ENCODE measurements at places on chromosomes 16 and 17.

DNA sequence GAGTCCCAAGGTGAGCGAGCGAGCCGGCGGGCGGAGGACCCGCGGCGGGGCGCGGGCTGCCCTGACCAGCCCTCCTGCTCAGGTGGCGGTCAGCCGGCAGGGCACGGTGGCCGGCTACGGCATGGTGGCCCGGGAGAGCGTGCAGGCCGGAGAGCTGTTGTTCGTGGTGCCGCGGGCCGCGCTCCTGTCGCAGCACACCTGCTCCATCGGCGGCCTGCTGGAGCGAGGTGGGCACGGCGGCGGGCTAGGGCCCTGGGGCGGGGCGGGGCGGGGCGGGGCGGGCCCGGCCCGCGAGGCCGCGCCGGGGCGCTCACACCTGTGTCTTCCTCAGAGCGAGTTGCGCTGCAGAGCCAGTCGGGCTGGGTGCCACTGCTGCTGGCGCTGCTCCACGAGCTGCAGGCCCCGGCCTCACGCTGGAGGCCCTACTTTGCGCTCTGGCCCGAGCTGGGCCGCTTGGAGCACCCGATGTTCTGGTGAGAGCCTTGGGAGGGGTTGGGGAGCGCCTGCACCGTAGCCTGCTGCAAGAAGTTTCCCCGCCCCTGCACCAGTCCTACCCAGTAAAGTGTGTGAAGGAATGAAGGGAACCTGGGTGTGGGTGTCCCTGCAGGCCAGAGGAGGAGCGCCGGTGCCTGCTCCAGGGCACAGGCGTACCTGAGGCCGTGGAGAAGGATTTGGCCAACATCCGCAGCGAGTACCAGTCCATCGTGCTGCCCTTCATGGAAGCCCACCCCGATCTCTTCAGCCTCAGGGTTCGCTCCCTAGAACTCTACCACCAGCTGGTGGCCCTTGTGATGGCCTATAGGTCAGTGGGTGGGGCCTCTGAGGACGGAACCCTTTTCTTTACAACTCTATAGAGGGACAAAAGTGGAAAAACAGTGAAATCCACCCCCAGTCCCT, 802 bp downstream of the SETD6 start:
- peak overlapping the region; percentile 65 for H3K27ac ChIP-seq
- peaks cover 3% of the 10 kb centered on the region for H3K4me1 ChIP-seq
- DNase-seq, result peak; percentile 66
- H3K4me3 ChIP-seq, result peak overlapping the region; percentile 74
- peaks cover 14% of the 10 kb centered on the region for H3K36me3 ChIP-seq
- H3K27me3 ChIP-seq, result no peaks in the 10 kb centered on the region

- no peaks in the 10 kb centered on the region for H3K36me3 ChIP-seq
- DNase-seq, result no peak
Observed at GRCh38 chr16:87216841-87217275, 100.3 kb downstream of the C16orf95 start.

DNA sequence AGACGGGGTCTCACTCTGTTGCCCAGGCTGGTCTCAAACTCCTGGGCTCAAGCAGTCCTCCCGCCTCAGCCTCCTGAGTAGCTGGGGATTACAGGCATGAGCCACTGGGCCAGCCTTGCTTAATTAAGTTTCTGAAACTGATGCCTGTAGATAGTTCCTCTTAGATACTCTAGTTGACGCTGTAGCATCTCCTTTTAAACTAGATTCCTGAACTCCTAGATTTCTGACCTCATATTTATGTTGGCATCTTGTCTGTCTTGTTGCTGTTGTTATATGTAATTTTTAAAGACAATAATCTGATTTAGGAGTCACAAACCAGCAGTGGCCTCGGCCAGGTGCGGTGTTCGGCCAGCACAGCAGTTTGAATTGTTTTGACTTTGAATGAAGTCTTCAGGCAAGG, 37.5 kb downstream of the DHRS7B start:
- no peak for DNase-seq
- H3K4me1 ChIP-seq, result no peaks in the 10 kb centered on the region
- no peak overlapping the region for H3K4me3 ChIP-seq
- no peak overlapping the region for H3K27ac ChIP-seq

DNA sequence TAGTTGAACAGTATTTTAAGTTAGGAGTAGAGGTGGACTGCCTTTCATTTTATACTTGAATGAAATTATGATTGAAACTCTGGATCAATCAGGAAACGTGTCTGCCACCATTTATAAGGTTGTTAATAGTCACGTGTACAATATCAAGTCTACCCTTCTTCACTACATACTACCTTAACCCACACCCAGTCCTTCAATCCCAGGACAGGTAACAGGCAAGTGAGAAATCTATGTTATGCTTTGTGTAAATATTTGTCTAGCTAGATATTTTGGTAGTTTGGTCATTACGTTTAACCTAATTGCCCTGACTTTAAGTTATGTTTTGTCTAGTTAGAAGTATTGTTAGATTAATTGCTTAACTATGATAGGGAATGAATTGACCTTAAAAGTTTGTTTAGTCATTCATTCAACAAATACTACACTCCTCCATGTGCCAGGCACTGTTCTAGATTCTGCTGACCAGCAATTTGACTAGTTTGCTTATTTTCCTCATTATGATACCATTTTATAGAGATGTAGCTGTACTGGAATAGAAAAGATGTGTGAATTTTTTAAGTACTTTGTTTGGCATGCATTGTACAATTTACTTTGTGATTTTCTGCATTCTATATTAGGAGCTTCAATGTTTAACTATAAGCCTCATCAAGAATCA, 72.0 kb downstream of the NQO1 start:
- peaks cover 19% of the 10 kb centered on the region for H3K36me3 ChIP-seq
- no peak overlapping the region for H3K4me3 ChIP-seq
- no peaks in the 10 kb centered on the region for H3K27me3 ChIP-seq
- no peaks in the 10 kb centered on the region for H3K4me1 ChIP-seq
- H3K27ac ChIP-seq, result no peak overlapping the region

GRCh38 chr17:62705778-62706597, 78.5 kb downstream of the MRC2 start:
- no peaks in the 10 kb centered on the region for H3K36me3 ChIP-seq
- no peak overlapping the region for H3K27ac ChIP-seq
- H3K4me1 ChIP-seq, result peaks cover 4% of the 10 kb centered on the region
- no peak for DNase-seq
- no peaks in the 10 kb centered on the region for H3K27me3 ChIP-seq

DNA sequence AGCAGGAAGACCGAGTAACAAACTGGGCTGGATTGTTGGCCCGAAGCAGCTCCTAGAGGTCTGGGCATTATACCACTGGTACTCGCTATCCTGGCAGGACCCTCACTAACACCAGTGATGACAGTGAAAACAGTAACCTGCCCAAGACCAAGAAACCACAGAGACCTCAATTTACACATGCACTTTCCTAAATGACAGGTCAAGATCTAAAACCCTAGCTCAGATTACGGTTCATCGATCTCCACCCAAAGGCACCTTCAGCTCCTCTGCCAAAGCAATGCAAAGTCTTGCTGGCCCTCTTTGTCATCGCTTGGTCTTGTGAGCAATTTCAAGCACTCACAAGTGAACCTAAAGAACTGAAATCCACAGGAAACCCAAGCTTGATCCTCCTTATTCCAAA, 1.5 kb downstream of the PIP4K2B start:
- no peaks in the 10 kb centered on the region for H3K36me3 ChIP-seq
- H3K4me3 ChIP-seq, result peak overlapping the region; percentile 79
- no peaks in the 10 kb centered on the region for H3K27me3 ChIP-seq
- no peak overlapping the region for H3K27ac ChIP-seq

GRCh38 chr17:10772425-10773380, 31.2 kb downstream of the TMEM238L start:
- no peaks in the 10 kb centered on the region for H3K36me3 ChIP-seq
- H3K4me3 ChIP-seq, result no peak overlapping the region
- no peaks in the 10 kb centered on the region for H3K4me1 ChIP-seq
- peak overlapping the region; percentile 53 for H3K27ac ChIP-seq

DNA sequence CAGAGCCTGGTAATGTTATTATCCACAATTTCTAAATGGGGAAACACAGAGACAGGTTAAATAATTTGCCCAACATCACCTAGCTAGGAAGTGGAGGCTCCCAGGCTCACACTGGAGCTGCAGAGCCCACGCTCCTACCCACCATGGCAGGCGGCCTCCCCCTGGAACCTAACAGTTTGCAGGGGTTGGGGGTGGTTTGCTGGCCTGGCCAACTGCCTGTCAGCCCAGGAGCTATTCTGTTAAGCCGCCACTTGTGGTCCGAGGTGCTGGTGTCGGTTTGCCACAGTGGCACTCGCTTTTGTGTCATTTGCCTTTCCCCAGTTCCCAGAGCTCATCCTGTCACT, 3.6 kb downstream of the PRCD start:
- peaks cover 8% of the 10 kb centered on the region for H3K27me3 ChIP-seq
- H3K4me1 ChIP-seq, result no peaks in the 10 kb centered on the region
- no peak for DNase-seq
- no peaks in the 10 kb centered on the region for H3K36me3 ChIP-seq

GRCh38 chr16:84370723-84371552, 2.6 kb downstream of the ATP2C2 start:
- peaks cover 10% of the 10 kb centered on the region for H3K27me3 ChIP-seq
- peak overlapping the region; percentile 80 for H3K27ac ChIP-seq

DNA sequence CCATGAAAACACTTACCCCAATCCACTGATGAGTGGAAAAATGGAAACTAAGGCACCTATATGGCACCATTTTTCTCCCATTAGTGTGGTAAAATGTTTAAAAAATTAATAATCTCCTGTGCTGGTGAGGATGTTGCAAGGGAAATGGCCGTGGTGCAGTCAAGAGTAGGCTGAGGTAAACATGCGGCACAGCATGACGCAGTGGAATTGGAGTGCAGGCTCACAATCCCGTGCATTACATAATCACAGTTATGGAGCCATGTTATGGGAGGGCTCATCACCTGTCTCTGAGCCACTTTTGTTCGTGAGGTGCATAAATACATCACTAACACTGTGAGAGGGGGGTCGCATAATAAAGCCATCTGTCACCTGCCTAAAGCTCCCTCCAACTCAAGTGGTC, 164.4 kb upstream of the XYLT1 start:
- no peaks in the 10 kb centered on the region for H3K27me3 ChIP-seq
- no peaks in the 10 kb centered on the region for H3K36me3 ChIP-seq
- DNase-seq, result no peak
- H3K4me1 ChIP-seq, result no peaks in the 10 kb centered on the region
- no peak overlapping the region for H3K27ac ChIP-seq

DNA sequence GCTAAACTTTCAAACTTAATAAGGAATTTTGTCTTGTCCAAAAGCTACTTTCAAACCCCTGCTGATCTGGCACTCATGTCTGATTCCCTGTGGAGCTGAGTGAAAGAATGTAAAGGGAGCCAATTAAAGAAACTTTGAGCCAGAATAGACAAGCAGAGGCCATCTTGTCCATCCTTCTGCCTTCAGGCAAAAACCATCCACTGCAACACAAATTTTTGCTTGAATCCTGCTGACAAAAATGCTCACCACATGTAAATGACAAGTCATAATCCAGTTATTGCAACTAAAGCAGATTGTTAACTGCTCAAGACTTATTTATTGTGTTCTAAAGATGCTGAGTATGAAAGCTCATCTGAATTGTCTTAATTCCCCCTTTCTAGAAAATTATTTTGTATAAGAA, 124.0 kb upstream of the HLF start:
- H3K4me1 ChIP-seq, result no peaks in the 10 kb centered on the region
- H3K36me3 ChIP-seq, result no peaks in the 10 kb centered on the region
- H3K4me3 ChIP-seq, result no peak overlapping the region
- no peak overlapping the region for H3K27ac ChIP-seq

DNA sequence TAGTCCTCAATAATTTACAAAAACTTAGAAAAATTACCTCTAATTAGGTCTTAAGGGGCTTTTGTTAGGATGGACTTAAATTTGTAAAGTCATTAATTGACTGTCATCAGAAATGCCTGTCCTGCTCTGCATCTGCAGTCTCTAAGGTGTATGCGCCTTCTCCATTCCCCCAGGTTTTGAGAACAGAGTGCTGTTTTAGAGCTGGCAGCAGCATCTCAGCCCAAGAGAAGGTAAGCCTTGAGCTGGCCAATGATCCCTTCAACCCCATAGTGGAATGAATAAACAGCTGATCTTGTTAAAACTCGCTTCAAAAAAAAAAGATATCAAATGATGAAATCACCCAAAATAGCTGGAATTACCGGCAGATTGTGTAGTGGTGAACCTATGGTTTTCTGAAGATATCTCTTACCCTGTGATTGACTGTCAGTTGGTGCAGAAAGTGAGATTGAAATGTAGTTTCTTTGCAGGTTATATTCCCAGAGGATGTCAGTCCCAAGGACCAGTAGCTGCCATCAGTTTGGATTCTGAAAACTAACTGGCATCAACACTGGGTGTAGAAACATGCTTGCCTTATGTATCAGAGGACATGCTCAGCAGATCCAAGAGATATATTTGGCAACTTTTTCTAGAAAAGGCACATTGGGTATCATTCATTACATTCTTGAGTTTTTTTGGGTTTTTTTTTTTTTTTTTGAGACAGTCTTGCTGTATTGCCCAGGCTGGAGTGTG, 25.7 kb downstream of the TRPV2 start:
- H3K4me1 ChIP-seq, result peaks cover 10% of the 10 kb centered on the region
- peak overlapping the region; percentile 98 for H3K4me3 ChIP-seq
- H3K36me3 ChIP-seq, result no peaks in the 10 kb centered on the region
- H3K27me3 ChIP-seq, result no peaks in the 10 kb centered on the region
- H3K27ac ChIP-seq, result no peak overlapping the region

DNA sequence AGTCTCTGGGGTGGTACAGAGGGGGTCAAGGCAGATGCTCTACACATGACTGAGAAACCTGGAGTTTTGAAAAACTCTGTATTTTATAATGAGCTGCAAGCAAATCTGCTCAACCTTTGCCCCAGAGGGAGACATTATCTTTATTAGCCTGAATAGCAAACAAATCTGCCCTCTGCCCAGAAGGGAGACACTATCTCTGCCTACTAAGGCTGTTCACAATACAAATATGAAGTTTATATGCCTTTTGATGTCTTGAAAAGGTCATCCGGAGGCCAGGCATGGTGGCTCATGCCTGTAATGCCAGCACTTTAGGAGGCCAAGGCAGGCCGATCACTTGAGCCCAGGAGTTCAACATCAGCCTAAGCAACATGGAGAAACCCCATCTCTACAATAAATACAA, 11.0 kb upstream of the XYLT1 start:
- peak; percentile 58 for DNase-seq
- H3K36me3 ChIP-seq, result no peaks in the 10 kb centered on the region
- no peaks in the 10 kb centered on the region for H3K4me1 ChIP-seq
- H3K4me3 ChIP-seq, result no peak overlapping the region
- H3K27me3 ChIP-seq, result no peaks in the 10 kb centered on the region
- H3K27ac ChIP-seq, result no peak overlapping the region

DNA sequence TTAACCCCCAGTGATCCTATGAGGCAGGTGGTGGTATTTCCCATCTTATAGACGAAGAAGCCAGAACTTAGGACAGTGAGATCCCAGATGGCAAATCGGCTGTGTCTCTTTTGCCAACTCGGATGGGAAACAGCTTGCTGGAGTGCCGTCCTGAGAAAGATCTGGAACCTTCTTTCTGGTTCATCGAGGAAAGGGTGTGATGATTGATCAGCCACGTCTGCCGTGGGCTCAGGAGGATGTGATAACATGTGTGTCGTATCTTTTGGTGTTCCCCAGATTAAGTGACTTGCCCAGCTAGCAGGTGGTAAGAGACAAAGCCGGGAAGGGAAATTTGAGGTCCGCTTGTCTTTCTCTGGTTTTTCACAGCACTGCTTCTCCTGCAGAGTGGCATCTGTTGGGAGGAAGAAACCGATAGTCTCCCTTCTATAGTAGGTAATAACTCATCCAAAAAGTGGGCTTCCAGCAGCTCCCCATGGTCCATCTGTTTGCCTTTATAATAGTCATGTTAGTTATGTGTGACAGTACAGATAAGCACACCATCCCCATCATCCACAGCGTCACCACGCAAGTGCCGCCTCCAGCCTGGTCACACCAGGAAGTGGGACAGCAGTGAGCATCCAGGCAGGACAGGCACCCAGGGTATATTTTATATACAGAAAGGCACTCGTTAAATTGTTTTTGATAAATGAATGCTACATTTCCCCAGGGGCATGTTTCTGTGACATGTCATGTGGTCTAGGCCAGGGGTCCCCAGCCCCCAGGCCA, 175.5 kb downstream of the KATNIP start:
- H3K27me3 ChIP-seq, result no peaks in the 10 kb centered on the region
- no peak overlapping the region for H3K4me3 ChIP-seq
- H3K27ac ChIP-seq, result no peak overlapping the region
- peaks cover 3% of the 10 kb centered on the region for H3K4me1 ChIP-seq
- no peaks in the 10 kb centered on the region for H3K36me3 ChIP-seq

Data from colonic mucosa (tissue), 4 donors.